Memory B cell (primary cell): ENCODE measurements at places on chromosomes 1 and 21.

DNA sequence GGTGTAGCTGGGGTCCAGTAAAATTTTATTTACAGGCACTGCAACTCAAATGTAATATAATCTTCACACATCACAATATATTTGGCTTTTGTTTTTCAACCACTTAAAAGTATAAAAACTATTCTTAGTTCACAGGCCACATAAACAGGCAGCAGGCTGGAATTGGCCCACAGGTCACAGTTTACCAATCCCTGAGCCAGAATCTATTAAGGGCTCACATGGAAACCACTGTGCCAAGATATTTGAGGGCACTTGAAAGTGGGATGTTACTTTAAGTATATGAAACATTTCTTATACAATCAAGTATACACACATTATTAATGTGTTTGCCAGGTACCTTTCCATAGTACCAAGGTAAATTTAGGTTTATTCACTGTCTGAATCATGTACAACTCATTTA is 71.9 kb upstream of the PRDX6 start:
- no peaks in the 10 kb centered on the region for H3K27me3 ChIP-seq
- no peak overlapping the region for H3K27ac ChIP-seq
- H3K4me1 ChIP-seq, result peaks cover 36% of the 10 kb centered on the region
- peaks cover 2% of the 10 kb centered on the region for H3K36me3 ChIP-seq

- no peaks in the 10 kb centered on the region for H3K36me3 ChIP-seq
- no peak within 1 kb of the TSS for H3K4me3 ChIP-seq
- H3K4me1 ChIP-seq, result no peaks in the 10 kb centered on the region
- H3K27ac ChIP-seq, result no peak within 1 kb of the TSS
- peaks cover 28% of the 10 kb centered on the region for H3K27me3 ChIP-seq
These were observed at the start of gene RXRG for GRCh38 chr1:165444897-165445370. TSS of gene RXRG (minus strand) at chr1:165445126. CDS start at chr1:165444893, 233 bp downstream.

DNA sequence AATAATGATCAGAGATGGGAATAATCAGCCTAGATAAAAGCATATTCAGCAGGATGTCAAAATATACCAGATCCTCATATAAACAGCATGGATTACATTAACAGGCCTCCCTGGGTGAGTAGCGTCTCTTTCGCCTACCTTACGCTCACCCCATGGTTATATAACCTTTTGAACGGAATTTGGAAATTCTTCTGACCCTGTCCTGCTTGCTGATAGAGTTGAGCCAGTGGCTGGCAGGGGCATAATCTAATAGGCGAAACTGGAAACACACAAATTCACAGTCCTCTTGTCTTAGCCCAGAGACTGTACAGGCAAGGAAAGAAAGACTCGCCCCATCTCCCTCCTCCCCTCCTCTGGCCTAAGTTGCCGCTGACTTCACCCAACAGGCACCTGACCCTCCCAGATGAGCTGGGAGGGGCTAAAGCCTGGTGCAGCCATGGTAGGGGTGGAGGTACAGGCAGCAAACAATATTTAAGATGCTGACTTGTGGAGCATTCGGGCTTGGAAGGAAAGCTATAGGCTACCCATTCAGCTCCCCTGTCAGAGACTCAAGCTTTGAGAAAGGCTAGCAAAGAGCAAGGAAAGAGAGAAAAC is at the start of gene ANGPTL7:
TSS of gene ANGPTL7 (plus strand) at position 498 of the 594 bp plus-strand sequence. CDS start 225 bp downstream, outside the sequence.
- H3K27me3 ChIP-seq, result no peaks in the 10 kb centered on the region
- H3K4me1 ChIP-seq, result no peaks in the 10 kb centered on the region
- H3K36me3 ChIP-seq, result peaks cover 23% of the 10 kb centered on the region
- DNase-seq, result no peak
- H3K4me3 ChIP-seq, result no peak within 1 kb of the TSS
- no peak within 1 kb of the TSS for H3K27ac ChIP-seq

- H3K27ac ChIP-seq, result no peak overlapping the region
- DNase-seq, result no peak
- peaks cover 13% of the 10 kb centered on the region for H3K4me1 ChIP-seq
- H3K4me3 ChIP-seq, result no peak overlapping the region
These were observed 70.7 kb downstream of the DEGS1 start for GRCh38 chr1:224253721-224254120.

DNA sequence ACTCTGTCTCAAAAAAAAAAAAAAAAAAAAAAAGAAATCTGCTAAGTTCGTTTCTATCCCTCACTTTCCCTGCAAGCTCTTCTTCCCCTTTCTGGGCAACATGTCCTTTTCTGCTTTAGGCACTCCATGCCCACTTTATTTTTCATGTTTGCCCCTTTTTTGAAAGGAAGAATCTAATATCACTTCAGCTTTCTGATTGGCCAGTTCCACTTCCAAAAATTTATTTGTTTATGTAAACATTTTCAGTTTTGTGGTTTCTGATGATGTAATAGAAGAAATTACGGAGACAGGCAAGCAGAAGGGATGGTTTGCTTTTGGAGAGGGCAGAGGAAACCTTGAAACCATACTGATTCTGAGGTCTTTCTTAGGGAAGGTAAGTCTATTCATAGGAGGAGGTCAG is 15.1 kb downstream of the IFNAR1 start:
- DNase-seq, result no peak
- peaks cover 8% of the 10 kb centered on the region for H3K4me1 ChIP-seq
- peaks cover 17% of the 10 kb centered on the region for H3K36me3 ChIP-seq
